Large intestine (tissue), 12 donors: ENCODE measurements at places on chromosomes 3 and 15. TPM values are rescaled to one million over a fixed set of nuclear protein-coding genes. Genes with fewer than 3 reads are reported as not detected.

Gene MOBP
- 0.10 TPM for polyA plus RNA-seq

Gene CYFIP1
- 96.7 TPM for polyA plus RNA-seq

Gene ARHGEF3
- 9.2 TPM for polyA plus RNA-seq

Gene GOLGA6A
- 0.15 TPM for polyA plus RNA-seq

Gene COL7A1
- 121 TPM for polyA plus RNA-seq
